ENCODE measurements at places on chromosomes 2 and 18. TPM values are rescaled to one million over a fixed set of nuclear protein-coding genes. Genes with fewer than 3 reads are reported as not detected.

SCN9A gene
- 1.1 TPM for total RNA-seq

DNA sequence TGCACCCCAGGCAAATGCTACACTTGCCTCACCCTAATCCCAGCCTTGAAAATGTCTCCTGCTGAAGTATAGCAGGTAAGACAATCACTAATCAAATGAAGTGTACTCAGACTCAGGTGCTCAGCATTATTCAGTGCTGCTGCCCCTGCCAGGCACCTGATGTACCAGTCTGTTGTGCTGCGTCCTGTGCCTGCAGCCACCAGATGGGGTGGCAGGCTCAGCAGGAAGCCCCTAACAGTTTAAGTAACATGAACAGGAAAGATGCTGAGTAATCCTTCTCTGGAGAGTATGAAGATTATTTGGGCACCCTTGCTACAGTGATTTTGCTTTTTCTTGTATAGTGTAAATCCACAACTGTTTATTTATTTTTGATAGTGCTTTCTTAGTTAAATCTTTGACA is 69.1 kb downstream of the TACR1 start:
- DNase-seq, result no peak

CRACDL gene
- total RNA-seq, result 11.6 TPM

DNA sequence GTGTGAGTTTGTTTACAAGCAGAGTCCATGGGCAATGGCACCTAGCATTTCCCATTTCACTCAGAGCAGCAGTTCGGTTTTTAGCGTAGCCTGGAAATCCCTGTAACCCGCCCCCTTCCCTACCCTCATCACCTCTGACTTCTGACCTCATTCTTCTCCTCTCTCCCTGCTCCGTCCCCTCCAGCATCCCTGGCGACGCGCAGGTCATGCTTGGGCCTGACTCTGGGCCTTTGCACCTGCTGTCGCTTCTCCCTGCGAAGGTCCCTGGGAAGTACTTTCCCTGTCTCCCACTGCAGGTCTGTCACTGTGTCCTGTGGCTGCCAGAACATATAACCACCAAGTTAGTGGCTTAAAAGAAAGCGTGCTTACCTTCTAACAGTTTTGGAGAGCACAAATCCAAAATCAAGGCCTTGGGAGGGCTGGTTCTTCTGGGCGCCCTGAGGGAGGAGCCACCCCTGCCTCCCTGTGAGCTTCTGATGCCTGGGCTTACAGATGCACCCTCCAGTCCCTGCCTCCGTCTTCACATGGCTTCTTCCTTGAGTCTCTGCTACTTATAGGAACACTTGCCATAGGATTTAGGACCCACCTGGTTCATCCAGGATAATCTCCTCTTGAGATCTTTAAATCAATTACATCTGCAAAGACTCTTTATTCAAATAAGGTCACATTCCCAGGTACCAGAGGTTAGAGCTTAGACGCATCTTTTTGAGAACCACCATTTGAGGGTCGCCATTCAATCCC is 8.1 kb upstream of the RAB17 start:
- DNase-seq, result no peak

GRCh38 chr18:37361335-37362157 is 204.1 kb downstream of the CELF4 start:
- no peak for DNase-seq

DNA sequence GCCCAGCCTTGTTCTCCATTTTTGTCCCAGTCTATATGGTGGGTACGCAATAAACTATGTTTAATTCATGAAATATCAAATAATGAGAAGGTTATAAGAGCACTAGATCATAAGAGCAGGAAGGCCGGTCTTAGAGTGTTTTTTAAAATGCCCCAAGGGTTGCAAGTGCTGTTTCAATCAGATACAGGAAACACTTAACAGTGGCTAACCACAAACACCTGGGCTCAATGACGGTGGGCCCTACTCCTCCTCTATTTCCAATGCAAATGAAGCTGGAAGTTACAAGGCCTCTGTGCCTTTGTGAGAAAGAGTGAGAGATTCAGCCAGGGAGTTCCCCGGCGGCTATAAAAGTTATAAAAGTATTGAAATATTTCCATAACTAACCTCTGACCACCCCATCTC is 18.9 kb upstream of the WDR33 start:
- no peak for DNase-seq

- peak; percentile 89 for DNase-seq
Observed at GRCh38 chr2:223041527-223042109, 10.4 kb upstream of the KCNE4 start.

MLPH gene
- 21.5 TPM for total RNA-seq

GREB1 gene
- 6.1 TPM for total RNA-seq

MPP4 gene
- not detected for total RNA-seq

GRCh38 chr18:45009756-45010155 is 329.1 kb downstream of the SETBP1 start:
- no peak for DNase-seq

- DNase-seq, result no peak
Observed at GRCh38 chr2:234355021-234355720, 141.7 kb downstream of the ARL4C start.

TGFA gene
- total RNA-seq, result 38.0 TPM

RGPD5 gene
- total RNA-seq, result 16.7 TPM

CNGA3 gene
- total RNA-seq, result not detected

GRCh38 chr18:4385876-4386275 is 69.2 kb downstream of the DLGAP1 start:
- no peak for DNase-seq

- DNase-seq, result no peak
Observed at GRCh38 chr2:105294844-105295481, 34.6 kb downstream of the TGFBRAP1 start.

DNA sequence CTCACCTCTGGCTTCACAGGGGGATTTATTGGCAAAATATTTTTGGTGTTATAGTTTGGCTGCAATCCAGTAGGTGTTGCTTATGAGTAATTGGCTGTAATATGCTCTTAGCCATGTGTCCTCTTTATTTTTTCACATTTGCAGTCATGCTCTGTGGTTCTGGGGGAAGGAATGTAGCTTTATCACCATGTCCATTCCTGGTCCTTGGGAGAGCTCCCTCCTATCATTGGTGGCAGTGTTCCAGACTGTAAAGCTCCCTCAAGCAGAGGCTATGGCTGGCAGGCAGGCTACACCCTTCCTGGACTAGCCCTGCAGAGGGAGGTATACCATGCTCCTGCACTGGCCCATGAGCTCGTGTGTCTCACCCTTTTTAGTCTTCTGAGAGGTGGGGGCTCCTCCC is 120.0 kb upstream of the FSIP2 start:
- no peak for DNase-seq

GRCh38 chr2:95402370-95403203 is at the start of gene FAHD2A:
FAHD2A (plus strand) TSS chr2:95402708; CDS start chr2:95405559, 2,851 bp downstream.
- DNase-seq, result peak; percentile 99

DNA sequence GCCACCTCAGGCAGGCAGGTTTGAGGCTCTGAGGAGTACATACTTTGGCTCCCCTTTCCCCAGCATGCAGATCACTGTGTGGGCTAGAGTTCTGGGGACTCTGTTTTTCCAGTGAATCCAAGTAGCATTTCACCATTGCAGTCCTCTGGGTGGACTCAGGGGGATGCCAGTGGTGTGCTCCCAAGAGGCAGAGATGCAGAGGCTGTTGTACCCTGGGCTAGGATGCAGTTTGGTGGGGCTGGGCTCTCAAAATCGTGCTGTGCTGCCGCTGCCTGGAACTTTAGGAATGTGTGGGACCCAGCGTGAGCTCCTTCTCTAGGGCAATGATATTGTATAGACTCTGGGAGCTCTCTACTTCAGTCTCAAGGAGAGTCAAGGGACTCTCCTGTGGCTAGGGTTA is 104.9 kb downstream of the MYO3B start:
- no peak for DNase-seq

PSD4 gene
- 83.2 TPM for total RNA-seq

ERLEC1 gene
- total RNA-seq, result 41.0 TPM

DNA sequence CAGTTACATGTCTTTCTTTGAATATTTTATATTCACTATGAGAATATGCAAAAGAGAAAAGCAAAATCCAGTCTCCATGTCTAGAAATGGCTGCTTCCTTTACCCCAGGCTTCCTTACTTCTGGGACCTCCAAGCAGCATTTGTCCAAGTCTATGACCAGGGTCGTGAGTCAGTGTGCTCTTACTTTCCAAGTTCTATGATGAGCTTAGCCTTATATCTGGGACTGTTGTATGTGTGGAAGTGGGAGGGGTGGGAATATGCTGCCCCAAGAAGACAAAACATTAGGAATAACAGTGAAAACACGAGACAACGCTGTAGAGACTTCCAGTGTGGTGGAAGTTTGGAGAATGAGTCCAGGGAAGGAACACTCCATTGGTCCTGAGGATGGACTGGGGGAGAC is 21.2 kb upstream of the CHRNA1 start:
- no peak for DNase-seq

GRCh38 chr2:216283038-216283900 is 89.0 kb downstream of the MARCHF4 start:
- no peak for DNase-seq

GRCh38 chr2:48870503-48870902 is 115.0 kb upstream of the LHCGR start:
- no peak for DNase-seq

Measured in suprapubic skin (tissue), 4 donors.